ENCODE measurements at places on chromosomes 5 and 9.

DNA sequence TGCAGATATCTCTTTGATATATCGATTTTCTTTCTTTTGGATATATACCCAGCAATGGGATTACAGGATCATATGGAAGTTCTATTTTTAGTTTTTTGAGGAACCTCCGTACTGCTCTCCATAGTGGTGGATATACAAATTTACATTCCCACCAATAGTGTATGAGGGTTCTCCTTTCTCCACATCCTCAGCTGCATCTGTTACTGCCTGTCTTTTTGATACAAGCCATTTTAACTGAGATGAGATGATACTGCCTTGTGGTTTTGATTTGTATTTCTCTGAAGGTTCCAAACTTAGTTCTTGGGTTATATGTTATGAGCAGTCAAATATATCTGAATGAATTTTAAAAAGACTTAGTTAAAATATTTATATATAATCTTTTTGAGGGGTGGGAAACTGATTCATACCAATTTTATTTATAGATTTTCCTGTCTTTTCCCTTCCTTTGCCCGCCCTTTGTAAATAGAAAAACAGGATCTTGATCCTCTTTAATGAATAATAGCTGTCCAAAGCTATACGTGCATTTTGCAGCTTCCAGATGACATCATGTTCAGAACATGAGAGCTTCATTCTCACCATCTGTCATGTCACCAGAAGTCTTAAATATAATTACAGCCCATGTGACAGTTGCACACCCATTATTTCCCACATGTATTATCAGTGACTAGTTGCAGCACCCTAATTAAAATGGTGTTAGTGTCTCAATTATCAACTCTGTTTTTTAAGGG, 6.2 kb upstream of the ARHGEF28 start:
- no peak for DNase-seq

GRCh38 chr9:17955409-17955808, 376.5 kb downstream of the SH3GL2 start:
- DNase-seq, result no peak

DNA sequence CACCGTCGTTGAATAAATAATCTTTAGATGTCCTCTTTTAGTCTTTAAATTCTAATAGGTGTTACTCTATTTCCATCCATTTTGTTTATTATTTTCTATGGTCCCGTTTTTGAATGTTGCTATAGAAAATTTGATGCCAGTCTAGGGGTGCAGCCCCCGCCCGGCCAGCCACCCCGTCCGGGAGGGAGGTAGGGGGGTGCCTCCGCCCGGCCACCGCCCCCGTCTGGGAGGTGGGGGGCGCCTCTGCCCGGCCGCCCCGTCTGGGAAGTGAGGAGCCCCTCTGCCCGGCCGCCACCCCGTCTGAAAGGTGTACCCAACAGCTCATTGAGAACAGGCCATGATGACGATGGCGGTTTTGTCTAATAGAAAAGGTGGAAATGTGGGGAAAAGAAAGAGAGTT, 2372.2 kb upstream of the WWC1 start:
- DNase-seq, result no peak

DNA sequence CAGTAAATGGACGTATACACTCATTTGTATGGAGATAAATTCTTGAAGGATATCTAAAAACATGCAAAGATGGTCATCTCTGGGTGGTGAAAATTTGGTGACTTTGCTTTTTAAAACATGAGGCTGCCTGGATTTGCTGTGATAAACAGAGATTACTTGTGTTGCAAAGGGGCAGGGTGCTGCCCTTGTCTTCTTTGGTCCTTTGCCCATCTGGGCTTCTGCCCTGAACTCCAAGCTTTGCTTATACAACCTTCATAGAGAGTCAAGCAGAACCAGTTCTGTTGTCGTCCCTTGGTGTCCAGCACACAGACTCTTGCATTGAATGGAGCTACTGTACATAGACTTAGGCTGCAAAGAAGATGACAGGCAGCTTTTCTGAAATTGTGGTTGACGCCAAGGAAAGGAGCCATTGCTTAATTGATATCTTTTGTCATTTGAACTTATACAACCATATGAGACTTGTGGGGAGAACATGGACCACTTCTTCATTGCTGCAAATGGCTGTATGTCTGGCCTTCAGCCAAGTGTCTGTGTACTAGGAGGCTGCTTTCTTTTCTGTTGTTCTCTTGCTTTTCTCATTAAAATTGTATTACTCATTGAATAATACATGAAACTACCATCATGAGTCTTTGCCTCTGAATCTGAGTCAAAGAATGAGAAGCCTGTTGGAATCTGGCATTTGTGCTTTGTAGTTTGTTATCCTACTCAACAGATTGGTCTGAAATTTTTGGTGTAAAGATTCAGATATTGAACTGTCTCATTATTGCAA, 152.5 kb downstream of the DMRT2 start:
- no peak for DNase-seq

- no peak for DNase-seq
Measured at GRCh38 chr5:100861148-100861547, 41.9 kb downstream of the ST8SIA4 start.

DNA sequence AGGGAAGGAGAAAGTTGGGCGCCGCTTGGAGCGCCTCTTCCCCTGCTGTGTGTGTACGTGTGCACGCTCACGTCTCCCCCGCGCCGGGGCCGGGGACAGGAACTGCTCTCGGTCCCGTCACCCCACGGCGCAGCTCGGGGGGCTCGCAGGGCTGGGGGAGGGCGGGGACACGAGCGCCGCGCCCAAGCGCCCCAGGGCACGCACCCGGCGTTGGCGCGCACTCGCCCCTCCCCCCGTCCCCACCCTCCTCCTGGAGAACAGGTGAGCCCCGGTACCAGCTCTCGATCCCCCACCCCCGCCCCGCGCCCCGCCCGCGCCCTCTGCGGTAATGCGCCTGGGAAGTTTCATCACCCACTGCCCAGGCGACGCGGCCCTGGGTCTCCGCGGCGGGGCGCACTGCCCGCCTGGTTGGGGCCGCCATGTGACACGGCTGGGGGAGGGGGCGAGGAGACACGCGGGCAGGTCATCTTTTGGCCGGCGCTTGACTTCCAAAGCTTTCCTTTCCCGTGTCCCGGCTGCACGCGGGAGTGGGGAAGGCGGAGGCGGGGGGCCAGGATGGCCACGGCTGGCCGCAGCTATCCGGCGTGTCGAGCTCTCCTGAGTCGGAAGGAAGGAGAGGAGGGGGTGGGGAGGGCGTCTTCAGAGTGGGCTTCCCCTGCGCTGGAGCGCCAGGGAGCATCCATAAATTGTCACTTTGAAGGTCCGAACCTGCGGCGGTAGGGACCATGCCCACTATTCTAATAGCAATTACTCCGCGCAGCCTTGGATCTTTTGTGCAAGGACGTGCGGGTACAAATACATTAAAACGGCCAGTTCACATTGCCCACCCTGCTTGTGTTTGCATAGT, 1.5 kb upstream of the STC2 start:
- peak; percentile 75 for DNase-seq

GRCh38 chr5:9354336-9355081, 191.4 kb downstream of the SEMA5A start:
- no peak for DNase-seq

DNA sequence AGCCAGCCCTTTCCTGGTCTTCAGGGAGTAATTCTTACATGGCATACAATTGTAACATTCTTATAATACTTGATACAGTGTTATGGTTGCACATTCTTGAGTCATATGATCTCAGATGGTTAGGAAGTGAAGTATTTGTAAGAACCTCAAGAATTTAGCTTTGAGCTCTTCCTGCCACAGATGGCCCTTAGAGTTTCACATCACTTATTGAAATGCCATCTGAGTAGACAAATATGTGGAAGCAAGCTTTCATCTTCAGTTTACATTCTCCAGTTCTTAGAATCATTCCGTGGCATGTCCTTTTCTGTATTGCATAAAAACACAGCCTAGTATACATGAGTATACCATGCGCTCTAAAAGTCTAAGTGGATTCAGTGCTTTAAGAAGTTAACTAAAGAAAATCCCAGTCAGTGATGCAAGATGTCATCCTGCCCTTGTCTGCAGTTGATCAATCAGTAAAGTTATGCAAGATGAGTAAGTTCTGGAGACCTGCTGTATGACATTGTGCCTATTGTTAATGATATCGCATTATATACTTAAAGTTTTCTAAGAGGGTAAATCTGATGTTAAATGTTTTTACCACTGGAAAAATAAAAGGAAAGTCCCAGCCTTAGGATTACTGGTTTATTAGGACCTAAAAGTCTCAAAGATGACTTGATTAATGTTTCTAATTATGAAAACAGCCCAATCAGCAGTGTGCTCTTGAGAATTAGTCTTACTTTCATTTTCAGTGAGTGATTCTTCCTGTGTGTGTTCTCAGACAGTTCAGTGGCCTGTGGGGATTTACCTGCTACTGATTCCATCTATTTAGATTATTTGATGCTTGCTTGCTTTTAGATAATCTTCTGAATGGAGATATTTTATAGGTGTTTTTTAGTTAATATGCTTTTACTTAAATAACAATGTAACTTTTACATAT, 29.4 kb downstream of the RHOBTB3 start:
- DNase-seq, result peak; percentile 74

DNA sequence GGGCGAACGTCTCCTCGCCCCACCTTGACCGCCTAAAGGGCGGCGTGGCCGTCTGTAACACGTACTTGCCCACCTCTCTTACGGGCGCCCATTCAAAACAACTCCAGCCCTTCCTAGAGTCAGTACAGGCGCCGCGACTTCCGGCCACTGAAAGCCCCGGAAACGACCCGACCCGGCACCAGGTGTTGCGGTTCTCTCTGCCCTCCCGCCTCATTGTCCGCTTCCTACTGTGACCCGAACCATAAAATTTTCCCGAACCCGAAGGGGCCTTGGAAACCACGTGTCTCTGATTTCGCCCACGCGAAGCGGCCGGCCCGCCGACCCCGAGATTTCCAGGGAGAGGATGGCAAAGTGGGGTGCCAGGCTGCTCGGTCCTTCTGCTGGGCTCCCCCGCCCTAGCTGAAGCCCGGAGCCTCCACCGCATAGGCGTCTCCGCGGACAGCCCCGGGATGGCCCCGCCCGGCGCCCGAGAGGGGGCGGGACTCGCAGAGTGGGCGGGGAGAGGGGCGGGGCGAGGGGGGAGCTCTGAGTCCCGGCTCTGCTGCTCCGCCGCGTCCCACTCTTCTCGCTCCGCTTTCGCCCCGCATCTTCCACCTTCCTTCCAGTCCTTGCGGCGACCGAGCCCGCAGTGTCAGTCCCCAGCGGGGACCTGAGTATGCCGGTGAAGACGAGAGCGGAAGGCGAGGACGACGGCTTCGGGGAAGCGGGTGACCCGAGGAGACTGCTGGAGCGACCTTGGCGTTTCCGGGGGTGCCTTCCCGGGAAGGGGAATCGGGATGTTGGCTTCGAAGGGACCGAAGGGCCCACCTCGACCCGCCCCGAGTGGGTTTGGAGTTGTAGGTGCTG, 684 bp upstream of the PTGES2 start:
- peak; percentile 80 for DNase-seq

GRCh38 chr5:26674846-26675245, 363.5 kb downstream of the CDH9 start:
- DNase-seq, result no peak

DNA sequence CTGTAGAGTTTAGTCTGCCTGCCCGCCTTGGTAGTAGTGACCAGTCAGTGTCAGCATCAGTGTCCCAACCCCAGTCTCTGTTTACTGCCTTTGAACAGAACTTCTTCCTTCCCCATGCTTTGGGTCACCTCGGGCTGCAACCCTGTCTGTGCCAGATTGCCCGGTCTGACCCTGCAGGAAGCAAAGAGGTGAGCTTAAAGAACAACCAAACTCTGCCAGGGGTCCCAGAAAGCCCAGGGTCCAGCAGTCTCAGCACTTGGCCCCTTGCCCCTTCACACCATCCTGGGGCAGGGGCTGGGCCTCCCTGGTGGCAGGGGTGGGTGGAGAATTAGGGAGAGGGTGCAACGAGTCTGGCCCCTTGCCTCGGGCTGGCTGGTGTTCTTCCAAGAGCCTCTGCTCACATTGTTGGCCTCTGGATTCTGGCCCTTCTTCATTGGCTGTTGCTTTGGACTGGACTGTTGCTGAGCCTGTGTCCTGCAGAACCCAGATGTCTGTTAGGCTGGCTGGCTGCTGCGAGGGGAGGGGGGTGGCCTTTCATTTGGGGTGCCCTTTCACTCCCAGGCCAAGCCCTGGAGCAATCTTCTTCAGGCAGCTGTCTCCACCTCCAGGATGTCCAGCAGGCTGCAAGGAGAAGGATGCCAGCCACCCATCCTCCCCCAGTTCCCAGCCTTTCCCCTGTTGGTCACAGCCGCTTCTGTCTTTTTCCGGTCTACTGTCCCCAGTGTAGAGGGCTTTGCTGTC, 51.2 kb downstream of the SAR1B start:
- DNase-seq, result no peak

DNA sequence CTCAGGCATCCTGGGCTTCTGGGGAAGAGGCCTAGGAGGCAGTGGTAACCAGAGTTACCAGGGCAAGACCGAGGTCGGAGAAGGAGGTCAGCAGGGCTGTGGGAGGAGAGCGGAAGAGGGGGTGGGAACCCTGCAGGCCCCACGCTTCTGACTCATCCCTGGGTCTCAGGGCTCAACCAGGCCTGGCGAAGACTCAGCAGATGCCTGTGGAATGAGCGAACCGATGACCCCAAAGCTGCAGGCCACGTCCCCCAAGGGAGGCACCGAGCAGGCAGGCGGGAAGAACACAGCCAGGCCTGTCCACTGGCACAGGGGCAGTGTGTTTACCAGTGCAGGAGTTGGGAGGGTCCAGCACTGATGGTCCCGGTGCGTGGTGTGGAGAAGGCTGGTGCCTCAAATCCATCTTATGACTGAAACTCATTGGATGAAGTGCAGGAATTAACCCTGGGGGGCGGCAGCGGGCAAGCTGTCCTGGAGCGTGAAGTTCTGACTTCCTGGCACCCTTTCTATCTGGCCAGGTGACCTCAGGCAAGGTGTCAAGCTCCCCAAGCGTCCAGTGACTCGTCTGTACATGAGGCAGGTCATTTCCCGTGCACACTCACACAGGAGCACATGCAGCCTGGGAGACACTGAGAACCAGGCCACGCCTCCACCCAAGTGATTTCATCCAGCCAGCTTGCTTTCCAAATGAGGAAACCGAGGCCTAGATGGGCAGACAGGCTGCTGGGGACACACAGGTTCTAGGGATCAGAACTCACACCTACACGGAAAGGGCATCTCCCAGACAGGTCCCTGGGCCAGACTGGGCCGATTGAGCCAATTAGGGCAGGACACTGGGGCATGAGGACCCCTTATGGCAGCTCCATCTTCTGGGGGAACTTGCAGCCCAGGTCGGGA, 69.1 kb downstream of the ADAMTS2 start:
- no peak for DNase-seq

- DNase-seq, result no peak
Measured at GRCh38 chr5:32100691-32101302, 73.3 kb downstream of the GOLPH3 start.
